ENCODE measurements at places on chromosomes 5 and 9. TPM values are rescaled to one million over a fixed set of nuclear protein-coding genes. Genes with fewer than 3 reads are reported as not detected.

DNA sequence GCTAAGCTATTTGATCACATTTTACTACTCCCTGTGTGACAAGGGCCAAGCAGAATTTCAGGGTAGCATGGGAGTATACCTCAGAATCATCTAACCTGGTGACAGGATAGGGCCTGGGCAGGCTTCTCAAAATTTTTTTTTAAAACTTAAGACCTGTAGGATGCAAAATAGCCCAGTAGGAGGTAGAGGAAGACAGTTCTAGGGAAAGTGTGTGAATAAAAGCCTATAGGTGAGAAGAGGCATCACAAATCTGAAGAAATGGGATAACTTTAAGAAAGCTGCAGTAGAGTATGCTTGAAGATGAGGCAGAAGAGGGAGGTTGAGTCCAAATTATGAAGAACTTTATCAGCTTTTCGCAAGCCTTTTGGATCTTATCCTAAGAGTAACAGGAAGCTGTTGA, 32.3 kb downstream of the CNTRL start:
- DNase-seq = no peak

- no peak for DNase-seq
These were observed 277.0 kb downstream of the SMARCA2 start for GRCh38 chr9:2291980-2292704.

DNA sequence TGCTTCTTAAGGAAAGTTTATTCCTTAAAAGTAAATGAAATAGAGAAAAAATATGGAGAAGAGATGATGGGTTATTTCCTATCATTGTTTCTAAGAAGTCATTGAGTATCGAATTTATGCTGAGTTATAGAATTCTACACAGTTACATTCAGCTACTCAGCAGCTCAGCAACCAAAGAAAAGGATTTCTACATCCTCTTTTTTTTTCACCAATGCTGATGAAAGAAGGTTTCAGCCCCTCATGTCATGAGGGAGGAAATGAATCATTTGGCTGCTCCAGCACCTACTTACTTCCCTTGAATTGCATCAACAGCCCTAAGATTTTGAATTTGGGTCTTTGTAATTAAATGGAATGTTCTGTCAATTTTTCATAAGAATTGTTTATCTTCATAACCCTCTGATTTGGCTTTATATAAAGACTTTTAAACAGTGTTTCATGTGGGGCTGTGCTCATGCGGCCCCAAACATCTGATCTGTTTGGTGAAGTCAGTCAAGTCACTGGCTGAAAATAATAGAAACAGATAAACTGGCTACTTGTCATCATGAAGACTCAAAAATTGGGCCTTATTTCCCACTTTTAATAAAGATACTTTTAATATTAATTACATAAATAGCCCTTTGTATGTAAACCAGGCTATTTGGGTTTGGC, 18.5 kb upstream of the SNX2 start:
- DNase-seq = peak; percentile 83

DNA sequence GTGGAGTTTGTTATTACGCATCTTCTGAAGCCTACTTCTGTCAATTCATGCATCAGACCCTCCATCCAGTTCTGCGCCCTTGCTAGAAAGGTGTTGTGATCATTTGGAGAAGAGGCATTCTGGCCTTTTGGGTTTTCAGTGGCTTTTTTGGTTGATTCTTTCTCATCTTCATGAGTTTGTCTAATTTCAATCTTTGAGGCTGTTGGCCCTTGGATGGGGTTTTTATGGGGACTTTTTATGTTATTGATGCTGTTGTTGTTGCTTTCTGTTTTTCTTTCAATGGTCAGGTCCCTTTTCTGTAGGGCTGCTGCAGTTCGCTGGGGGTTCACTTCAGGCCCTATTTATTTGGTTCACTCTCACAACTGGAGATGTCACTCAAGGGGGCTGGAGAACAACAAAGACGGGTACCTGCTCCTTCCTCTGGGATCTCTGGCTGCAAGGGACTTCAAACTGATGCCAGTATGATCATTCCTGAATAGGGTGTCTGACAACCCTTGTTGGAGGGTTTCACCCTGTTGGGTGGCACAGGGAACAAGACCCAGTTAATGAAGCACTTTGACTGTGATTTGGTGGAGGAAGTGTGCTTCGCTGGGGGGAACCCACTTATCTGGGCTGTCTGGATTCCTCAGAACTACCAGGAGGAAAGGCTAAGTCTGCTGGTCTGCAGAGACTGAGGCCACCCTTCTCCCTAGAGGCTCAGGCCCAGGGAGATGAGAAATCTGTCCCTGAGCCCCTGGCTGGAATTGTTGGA, 226.7 kb upstream of the PTGER4 start:
- no peak for DNase-seq

- no peak for DNase-seq
These were observed 45.1 kb downstream of the PRRT1B start for GRCh38 chr9:131590449-131590848.

DNA sequence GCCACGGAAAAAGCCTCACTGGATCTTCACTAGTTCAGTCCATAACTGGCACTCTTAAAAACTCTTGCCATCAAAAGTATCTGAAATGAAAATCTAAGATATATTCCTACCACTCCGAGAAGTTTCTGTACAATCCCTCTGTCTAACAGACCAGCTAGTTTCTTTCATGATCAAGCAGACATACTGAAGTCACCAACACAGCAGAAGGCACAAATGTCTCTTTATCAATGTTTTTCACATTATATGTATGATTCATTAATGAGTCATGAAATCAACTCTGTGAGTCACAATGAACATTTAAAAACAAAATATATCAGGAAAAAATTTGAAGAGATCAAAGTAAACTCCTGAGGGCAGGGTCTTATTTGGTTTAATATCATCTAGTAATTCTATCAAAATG, 50.8 kb downstream of the F2R start:
- DNase-seq = peak; percentile 68

GRCh38 chr5:107567901-107568671, 102.7 kb downstream of the EFNA5 start:
- no peak for DNase-seq

GRCh38 chr5:56984445-56984844, 32.5 kb upstream of the MIER3 start:
- DNase-seq = no peak

GRCh38 chr5:157611571-157612476, 36.2 kb upstream of the ADAM19 start:
- no peak for DNase-seq

- no peak for DNase-seq
These were observed 26.2 kb upstream of the TNFAIP8 start for GRCh38 chr5:119329666-119330065.

DNA sequence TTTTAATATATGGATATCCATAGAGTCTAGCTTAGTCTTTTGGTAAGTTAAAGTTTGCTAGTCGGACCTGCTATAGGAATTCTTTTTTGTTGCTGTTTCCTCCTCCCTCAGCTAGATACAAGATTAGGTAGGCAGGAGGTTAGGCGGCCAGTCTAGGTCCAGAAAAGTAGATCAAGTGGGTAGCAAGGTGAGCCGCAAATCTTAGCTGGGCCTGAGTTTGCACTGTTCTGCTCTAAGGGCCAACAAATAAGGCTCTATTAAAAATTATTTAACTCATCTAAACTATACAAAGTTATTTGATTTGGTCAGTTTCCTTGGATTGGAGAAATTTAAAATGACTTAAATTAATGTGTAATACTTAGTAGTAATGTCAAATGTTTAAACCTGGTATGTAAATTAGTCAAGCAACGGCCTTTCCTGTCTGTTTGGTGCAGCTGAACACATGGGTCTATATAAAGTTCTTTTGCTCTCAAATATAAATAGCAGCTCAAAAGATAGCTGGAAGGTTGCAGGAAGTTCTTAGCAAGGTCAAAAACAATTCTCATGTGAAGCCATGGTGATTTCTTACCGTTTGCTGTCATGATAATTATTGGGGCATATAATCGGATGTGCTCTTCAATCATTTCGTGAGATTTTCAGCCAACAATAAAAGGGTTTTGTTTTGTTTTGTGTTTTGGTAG, 72.0 kb downstream of the PRKACG start:
- no peak for DNase-seq

DNA sequence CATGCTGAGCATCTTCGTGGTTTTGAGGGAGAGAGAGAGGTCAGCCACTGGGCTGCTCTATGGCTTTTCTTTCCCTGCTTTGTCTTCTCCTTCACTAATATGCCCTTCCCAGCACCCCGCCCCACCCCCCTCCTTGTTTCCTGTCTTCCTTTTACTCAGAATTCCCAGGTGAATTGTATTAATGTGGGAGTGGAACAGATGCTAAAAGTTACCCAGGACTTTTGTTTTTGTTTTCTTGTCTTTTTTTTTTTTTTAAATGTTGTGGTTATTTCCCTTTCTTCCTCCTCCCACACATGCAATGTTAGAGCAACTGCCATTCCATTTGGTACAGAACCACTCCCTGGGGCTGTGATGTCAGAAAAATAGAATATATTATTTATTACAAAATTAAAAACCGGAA, 442.7 kb upstream of the CD180 start:
- DNase-seq = no peak

DNA sequence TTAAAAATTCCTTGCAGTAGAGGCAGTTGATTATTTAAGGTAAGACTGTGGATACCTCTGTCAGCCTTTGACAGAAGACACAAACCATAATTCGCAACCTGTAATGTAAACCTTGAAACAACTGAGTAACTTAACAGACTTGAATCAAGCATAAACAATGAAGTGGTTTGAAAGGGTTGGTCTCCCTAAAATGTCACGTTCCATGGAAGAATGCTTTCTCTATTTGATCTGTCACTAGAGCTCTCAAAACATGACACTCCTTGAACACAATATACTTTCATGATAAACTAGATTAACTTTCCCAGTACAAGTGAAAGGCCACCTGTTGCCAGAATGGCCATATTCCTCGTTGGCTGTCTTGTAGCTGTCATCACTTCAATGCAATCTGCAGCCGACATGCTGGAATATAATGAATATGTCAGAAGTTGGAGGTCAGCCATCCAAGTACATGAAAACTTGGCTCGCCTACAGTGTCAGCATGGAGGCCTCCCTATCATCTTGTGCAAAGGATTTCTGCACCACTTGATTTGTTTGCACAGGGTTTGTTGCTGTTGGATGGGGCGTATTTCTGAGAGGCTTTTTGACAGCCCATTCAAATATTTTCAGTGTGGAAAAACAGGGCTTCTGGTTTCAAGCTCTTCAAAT, 228.0 kb downstream of the TLE4 start:
- DNase-seq = peak; percentile 86

GRCh38 chr9:134026581-134026980, 1.3 kb downstream of the BRD3OS start:
- DNase-seq = no peak

DNA sequence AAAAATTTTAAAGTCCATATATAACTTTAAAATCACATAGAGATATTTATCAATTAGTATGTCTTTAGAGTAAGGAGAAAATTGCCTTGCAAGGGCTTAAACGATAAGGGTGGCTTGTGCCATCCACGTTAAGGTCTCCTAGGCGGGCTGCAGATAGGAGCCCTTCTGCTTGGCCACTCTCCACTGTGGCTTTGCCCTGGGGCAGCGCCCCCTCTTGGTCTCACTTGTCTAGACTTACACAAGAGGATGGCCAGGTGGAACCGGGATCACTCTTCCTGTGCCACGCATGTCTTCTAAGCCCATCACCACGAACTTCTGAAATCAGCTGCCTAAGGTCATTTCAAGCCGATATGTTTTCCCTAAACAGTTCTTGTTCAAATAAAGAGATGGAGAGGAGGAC, 2.9 kb downstream of the FPGS start:
- peak; percentile 55 for DNase-seq

- no peak for DNase-seq
These were observed 83.1 kb downstream of the DPYSL3 start for GRCh38 chr5:147426640-147427327.

DNA sequence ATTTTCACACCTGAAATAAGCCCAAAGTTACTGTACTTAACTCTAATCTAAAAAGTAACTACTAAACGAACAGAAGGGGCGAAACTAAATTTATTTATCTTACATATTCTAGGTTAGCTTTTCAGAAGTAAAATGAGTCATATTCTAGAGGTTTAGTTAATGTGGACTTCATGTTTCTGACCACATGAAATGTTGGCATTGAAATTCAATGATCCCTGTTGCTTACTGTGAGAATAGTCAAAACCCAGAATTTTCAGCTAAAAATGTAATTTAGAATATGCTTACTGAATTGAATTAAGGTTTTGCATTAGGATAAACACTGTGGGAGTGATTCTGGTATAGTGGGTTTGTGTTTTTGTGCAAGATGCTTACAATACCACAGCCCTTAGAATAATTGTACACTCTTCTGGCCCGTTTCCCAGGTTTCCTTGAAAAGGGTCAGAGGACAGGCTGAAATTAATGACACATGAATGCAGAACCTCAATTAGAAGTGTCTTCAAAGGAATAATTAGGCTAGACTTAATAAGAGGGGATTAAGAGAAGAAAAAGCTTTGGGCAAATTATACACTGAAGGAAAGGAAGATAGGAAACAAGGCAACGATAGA, 1.4 kb upstream of the SNX18 start:
- no peak for DNase-seq

DNA sequence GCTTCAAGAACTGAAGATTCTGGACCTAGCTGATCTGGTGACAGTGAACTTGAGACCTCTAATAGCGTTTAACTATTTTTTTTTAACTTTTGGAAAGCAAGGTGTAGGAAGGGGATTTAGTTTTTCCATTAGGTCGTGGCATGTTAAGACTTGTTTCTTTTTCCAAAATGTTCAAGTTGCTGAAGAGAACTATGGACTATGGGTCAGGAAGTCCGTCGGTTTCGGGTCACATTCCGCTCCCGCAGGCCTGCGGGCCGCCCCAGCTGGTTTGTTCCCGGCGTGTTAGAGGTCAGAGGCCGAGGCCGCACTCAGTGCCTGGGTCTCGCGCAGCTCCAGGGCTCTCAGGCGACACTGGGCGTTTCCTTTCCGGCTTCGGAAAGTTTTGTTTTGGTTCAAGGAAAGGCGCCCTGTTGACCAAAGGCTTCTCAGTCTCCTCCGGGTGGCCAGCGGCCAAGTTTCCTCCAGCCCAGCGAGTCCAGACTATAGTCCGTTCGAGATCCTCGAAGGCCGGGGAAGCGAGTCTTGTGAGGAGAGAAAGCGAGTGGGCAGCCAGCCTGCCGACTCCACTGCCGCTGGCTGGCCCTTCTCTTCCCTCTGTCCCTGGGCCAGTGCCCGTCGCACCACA, 586 bp upstream of the FCHO2 start:
- no peak for DNase-seq

DNA sequence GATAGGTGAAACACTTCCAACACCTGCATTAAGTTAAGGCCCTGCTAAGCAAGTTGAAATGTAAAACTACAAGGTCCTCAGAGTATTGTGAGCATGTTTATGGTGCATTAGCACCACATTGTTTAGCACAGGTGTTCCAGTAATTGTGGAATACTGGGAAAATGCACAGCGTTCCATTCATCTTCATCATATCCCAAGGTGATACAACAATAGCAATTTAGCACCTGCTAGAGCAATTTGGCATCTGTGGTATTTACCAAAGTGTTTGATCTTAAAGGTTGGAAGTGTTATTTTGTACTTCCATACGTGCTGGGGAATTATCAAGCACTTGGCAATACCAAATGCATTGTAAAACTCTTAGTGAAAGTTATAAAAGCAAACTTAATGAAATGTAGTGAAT, 266.8 kb downstream of the CYLC2 start:
- DNase-seq = no peak

- DNase-seq = peak; percentile 46
These were observed 745 bp upstream of the CLTA start for GRCh38 chr9:36189976-36190375.

The ATP10B gene
- total RNA-seq = not detected

The LRRC8A gene
- total RNA-seq = 126 TPM

The IL7R gene
- 1.2 TPM for total RNA-seq

The IFNA2 gene
- not detected for total RNA-seq

The ANKRD20A1 gene
- 2.5 TPM for total RNA-seq

All from endothelial cell of umbilical vein (primary cell).